Astrocyte (in vitro differentiated cells and primary cell): ENCODE measurements at places on chromosomes 2 and 18.

GRCh38 chr18:75369026-75369721 is 58.3 kb downstream of the SMIM21 start:
- DNase-seq: no peak

DNA sequence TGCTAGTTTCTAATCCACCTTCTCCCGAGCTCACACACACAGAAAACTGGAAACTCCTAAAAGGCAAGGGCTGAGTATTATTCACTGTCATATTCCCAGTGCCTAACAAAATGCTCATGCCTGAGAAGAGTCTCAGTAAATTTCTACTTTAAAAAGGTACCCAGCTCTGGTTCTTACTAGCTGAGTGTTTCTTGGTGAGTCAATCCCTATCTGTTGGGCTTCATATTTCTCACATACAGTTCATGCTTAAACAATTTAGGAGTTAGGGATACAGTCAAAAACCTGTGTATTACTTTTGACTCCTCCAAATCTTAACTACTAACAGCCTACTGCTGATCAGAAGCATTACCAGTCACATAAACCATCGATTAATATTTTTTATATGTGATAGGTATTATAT is 204.9 kb downstream of the EN1 start:
- peak; percentile 20 for DNase-seq

GRCh38 chr2:215900843-215901242 is 112.5 kb downstream of the MREG start:
- no peak for DNase-seq

GRCh38 chr2:77008853-77009252 is 513.3 kb downstream of the LRRTM4 start:
- no peak for DNase-seq
